ENCODE measurements at places on chromosomes 4 and X. TPM values are rescaled to one million over a fixed set of nuclear protein-coding genes. Genes with fewer than 3 reads are reported as not detected.

ERAS gene
- not detected for polyA plus RNA-seq

SASH3 gene
- not detected for polyA plus RNA-seq

GLRA2 gene
- polyA plus RNA-seq, result not detected

MPP1 gene
- 30.3 TPM for polyA plus RNA-seq

SLC39A8 gene
- polyA plus RNA-seq, result 0.05 TPM

SH2D1A gene
- not detected for polyA plus RNA-seq

PPP1R2C gene
- polyA plus RNA-seq, result not detected

ACTRT1 gene
- not detected for polyA plus RNA-seq

PRRG3 gene
- polyA plus RNA-seq, result not detected

PPP3CA gene
- 38.7 TPM for polyA plus RNA-seq

- DNase-seq, result no peak
Measured at GRCh38 chr4:73596001-73596400, 24.2 kb downstream of the RASSF6 start.

DNA sequence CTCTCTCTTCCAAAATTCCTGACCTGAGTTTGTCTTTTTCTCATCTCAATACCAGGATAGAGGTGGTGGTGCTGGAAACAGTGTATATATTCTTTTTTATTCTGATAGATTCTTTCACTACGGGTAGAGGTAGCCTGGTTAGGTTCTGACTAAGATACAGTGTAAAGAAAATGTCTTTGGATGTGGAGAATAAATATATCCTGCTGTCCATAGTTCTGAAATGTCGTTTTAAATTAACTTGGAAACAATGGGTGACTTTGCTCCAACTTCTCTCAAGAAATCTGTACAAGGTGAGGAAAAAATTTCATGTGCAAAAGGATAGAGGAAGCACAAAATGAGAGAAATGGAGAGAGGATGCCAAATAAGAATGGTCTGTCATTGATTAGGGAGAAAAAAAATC, 546.1 kb downstream of the GBA3 start:
- DNase-seq, result no peak

DNA sequence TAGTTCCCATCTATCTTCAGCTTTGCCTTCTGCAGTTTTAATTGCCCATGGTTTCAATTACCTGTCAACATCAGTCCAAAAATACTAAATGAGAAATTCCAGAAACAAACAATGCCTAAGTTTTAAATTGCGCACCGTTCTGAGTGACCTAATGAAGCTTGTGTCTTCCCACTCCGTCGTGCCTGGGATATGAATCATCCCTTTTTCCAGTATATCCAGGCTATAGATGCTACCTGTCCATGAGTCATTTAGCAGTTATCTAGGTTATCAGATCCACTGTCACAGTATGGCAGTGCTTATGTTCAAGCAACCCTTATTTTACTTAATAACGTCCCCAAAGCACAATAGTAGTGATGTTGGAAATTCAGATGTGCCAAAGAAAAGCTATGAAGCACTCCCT, 363.6 kb upstream of the FAM241A start:
- no peak for DNase-seq

DNA sequence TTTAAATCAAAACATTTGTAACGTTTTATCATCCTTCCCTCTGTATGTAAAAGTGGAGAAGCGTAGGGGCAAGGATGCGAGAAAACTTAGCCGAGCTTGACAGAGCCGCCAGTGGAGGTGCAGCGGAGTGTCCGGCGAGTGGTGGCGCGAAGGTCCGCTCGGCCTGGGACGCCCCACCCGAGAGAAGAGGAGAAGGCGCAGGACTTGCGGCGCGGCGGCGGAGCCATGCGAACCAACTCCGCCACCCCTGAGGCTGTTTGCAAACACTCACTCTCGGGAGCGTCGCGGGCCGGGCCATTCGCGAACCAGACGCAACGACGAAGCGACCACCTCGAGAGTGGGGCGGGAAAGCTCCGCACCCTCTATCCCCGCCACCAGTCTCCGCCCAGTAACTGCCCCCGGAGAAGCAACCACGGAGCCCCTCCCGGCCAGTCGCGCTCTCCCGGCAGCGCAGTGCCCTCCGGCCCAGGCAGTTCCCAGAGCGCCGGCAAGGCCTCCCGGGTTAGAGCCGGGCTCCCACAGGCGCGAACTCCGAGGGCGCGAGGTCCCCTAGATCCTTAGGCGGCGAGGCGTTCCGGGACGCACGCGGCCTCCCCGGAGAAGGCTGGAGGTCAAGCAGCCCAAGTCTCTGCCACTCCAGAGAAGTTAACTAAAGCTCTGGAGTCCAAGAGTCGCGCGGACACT, 2.3 kb upstream of the MAB21L2 start:
- no peak for DNase-seq

DNA sequence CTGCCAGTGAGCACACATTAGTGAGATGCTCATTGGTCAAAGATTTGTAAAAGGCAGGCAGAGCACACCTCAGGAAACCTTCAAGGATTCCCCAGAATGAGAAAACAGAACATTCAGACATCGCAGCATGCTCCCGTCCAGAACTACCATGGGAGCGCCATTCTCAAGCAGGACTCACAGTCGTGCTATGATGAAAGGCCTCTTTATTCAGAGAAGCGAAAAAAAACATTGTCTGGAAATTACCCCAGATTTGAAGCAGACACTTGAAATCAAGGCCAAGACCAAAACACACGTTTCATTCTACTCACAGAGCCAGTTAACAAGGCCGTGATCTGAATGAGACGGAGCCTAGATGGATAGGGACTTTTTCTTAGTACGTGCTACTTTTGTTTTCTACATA, 961.8 kb upstream of the TENM3 start:
- DNase-seq, result no peak

DNA sequence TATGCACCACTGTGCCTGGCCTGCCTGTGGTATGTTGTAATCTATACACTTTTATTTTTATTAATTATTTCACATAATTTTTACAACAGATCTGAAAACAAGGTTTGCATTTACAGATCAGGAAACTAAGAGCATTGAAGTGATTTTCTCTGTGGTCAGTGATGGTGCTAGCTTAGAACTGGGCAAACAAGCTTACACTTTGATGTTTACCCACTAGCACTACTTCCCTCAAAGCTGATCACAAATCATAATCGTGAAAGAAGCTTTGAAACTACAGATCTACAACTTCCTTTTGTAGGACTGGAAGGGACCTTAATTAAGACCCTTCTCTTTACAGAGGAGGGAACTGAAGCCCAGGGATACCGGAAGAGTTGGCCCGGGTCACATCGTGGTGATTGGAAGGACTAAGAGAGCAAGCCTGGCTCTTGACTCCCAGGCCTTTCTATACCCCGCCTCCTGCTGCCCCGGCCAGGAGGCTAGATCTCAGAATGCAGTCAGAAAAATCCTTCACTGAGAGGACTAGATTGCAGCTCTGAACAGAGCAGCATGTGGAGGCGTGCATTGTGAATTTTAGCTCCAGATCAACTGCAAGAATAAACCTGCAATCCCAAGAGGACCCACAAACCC, 93.7 kb upstream of the ZNF827 start:
- no peak for DNase-seq

DNA sequence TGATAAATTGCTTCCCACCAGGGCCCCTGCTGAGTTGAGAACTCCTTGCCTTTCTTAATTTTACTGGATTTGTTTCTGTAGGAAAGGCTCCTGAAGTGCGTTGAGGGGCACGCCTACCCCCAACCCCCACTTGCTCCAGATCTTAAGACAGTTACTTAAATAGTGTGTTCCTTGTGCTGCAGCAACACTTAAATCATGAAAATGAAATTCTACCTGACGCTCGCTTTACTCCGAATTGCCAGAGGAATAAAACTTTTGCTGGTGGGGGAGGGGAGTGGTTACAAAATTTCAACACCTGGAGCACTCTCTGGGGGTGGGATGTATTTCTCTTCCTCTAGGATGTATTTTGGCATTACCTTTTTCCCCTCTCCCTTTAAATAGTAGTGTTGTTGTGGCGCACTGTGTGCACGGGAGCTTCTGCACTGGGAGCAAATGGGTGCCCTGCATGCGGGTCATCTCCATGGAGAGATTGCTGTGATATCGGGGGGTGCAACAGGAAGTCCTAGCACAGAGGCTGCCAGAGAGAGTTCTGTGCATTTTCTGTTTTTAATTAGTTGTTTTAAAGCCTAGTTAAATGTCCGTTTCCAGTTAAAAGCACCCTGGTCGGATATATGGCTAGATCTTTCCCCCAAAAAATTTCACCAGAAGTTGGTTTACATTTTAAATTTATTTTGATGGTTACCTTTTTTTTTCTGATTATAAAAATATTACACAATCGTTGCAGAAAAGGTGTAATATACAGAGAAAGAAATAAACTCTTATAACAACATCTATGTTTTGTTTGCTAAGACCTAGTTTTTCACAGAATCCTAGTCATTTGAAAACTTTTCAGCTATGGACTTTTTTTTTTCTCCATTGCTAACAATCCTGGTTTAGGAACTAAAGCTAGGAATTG, 207.7 kb downstream of the SOWAHB start:
- no peak for DNase-seq

DNA sequence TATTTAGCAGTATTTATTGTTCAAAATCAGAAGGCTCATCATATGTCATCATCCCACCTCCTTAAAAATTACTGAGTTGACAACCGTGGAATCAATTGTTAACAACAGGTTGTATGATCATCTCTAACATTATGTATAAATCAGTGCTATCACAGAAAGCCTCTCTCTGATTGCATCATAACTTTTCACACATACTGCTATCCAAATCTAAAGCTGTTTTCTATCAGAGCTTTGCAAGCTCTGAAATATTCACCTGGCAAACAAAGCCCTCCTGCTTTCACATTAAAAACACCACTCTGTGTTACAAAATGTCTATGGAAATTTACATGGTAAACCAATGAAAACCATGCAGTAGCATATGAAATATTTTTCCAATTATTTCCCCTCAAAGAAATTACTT, 310.0 kb downstream of the PDGFC start:
- no peak for DNase-seq

GRCh38 chr4:184320631-184321030, 103.0 kb upstream of the ENPP6 start:
- DNase-seq, result no peak

All from AG04450 (cell line).